ENCODE measurements at places on chromosomes 12 and 14.
A peak's percentile ranks its signal among the peaks of the same experiment; 100 is the strongest.

DNA sequence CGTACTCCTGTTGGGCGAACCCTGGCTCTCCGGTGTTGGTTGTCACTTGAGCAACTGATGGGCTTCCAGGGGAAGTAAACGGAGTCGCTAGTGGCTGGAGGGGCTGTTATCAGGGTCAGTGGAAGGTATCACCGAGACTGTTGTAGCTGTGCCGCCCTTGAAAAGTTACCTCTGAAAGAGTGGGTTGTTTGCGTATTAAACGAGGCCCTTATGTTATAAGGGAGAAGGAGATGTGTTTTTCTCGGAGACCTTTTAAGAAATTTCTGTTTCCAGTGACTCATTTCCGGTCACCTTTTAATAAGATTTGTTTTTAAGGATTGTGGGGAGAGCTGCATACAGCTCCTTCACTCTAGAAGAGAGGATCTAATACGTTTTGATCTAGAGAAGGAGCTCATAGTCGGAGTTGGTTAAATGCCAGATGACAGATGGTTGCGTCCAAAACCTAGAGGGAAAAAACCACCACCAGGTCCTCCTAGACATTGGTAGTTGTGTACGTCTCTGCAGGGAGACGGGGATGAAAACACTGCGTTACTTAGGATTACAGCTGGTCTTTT is 750 bp upstream of the DBX2 start:
- no peak for DNase-seq

GRCh38 chr12:2692080-2692479 is 102.7 kb upstream of the FKBP4 start:
- peak; percentile 56 for DNase-seq

GRCh38 chr12:72098622-72099021 is 160.0 kb downstream of the TPH2 start:
- no peak for DNase-seq

DNA sequence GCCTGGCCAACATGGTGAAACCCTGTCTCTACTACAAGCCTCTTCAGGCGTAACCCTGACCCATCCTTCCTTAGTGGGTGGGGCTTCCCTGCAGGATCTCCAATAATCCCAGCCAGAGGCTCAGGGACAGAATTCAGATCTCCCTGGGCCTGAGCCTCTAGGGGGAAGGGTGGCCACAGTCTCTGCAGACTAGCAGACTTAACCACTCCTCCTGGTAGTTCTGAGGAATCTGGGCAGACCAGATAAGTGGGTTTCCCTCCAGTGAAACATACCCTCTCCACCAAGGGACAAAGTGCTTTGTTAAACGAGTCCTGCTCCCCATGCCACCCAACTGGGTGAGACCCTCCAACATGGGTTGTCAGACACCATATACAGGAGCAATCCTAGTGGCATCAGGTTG is 36.6 kb upstream of the TRIM9 start:
- DNase-seq: no peak

GRCh38 chr12:98644433-98644711 is 216 bp downstream of the IKBIP start:
- no peak for DNase-seq

- no peak for DNase-seq
These were observed 89.2 kb downstream of the FOXN3 start for GRCh38 chr14:89327771-89328212.

GRCh38 chr12:132373901-132374611 is 44.7 kb upstream of the GALNT9 start:
- DNase-seq: peak; percentile 18

DNA sequence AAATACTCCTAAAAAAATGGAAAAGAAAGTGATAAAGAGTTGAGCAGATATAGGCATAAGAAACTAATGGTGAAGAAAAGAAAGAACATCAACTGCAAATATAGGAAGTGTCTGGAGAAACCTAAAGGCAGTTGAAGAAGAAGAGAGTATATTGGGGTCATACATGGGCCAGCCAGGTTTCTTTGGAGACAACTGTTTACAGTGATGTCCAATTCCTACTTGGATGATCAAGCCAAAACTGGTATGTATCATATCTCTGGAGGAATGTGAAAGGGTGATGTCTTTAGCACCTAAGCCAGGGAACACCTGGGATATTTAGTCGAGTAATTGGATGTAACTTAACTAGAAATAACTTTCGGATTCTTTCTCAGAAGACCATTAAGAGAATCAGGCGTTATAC is 129.3 kb upstream of the FLRT2 start:
- DNase-seq: no peak

- peak; percentile 92 for DNase-seq
These were observed 212.1 kb downstream of the GXYLT1 start for GRCh38 chr12:41932470-41932991.

- DNase-seq: no peak
These were observed 32.3 kb downstream of the NINJ2 start for GRCh38 chr12:630656-631632.

- DNase-seq: no peak
These were observed 57.5 kb downstream of the CCNK start for GRCh38 chr14:99538733-99539132.

- no peak for DNase-seq
These were observed 147.3 kb downstream of the CEP83 start for GRCh38 chr12:94312378-94312777.

GRCh38 chr12:114688256-114688845 is 4.4 kb upstream of the TBX3 start:
- no peak for DNase-seq

DNA sequence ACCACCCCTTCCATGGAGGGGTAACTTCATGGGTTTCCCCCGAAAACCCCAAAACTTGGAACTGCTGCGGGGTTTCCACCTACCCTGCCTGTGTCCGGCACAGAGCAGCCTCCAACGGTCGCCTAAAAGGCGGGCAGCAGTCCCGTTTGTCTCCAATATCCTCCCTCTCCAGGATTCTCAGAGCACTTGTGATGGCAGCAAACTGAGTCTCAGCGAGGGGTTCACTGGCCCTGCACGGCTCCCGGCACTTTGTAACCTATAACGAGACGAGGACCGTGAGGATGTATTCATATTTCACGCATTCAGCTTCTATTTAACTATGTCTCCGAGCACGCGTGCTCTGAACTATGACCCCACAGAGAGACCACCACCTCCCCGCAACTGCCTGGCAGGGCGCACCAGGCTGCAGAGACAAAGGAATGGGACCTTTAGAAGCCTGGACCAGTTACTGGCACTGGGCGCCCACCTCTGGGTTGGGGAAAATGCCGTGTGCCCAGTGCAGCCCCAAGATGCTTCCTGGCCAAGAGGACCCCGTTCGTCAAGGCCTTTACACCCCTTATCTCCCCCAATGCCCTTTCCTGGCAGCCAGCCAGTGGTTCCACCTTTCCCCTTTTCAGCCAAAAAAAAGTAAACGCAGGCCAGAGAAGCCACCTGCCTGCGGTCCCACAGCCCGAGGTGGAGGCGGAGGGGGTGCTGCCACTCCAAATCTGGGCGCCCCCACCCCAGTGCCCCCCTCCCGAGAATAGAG is 173.1 kb upstream of the RTL1 start:
- DNase-seq: no peak

GRCh38 chr14:58755031-58755925 is 117.5 kb downstream of the DACT1 start:
- no peak for DNase-seq

GRCh38 chr14:47389535-47389934 is 285.9 kb downstream of the MDGA2 start:
- no peak for DNase-seq

DNA sequence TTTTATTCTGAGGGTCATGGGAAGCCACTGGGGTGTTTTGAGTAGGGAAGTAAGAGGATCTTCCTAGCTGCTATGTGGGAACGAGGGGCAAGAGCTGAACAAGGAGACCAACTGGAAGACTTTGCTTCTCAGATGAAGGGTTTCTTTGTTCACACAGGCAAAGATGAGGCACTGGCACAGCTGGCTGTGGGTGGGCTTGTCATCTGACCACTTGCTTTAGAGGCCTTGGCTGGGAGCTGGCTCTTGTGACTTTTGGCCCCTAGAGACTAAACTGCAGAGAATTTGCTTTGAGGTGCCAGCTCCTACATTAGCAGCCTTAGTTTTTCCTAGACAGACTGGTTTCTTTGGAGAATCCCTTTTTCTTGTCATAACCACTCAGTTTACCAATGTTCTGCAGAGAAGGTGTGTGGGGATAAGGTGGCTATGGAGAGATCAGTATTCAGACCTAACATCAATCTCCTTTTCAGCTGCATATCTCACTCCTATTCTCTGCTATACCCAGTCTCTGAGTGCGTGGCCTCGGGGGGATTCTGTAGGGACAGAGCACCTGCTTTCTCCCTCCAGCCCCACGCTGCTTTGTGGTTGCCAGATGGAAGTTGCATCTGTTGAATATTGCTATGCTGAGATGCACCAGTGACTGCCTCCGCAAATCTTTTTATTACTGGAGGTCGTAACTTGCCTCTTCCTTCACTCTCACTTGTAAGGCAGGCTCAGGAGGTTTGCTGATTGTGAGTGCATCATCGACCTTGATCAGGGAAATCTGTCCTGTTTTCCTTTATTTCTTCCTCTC is 12.7 kb downstream of the PPP2R5C start:
- no peak for DNase-seq

DNA sequence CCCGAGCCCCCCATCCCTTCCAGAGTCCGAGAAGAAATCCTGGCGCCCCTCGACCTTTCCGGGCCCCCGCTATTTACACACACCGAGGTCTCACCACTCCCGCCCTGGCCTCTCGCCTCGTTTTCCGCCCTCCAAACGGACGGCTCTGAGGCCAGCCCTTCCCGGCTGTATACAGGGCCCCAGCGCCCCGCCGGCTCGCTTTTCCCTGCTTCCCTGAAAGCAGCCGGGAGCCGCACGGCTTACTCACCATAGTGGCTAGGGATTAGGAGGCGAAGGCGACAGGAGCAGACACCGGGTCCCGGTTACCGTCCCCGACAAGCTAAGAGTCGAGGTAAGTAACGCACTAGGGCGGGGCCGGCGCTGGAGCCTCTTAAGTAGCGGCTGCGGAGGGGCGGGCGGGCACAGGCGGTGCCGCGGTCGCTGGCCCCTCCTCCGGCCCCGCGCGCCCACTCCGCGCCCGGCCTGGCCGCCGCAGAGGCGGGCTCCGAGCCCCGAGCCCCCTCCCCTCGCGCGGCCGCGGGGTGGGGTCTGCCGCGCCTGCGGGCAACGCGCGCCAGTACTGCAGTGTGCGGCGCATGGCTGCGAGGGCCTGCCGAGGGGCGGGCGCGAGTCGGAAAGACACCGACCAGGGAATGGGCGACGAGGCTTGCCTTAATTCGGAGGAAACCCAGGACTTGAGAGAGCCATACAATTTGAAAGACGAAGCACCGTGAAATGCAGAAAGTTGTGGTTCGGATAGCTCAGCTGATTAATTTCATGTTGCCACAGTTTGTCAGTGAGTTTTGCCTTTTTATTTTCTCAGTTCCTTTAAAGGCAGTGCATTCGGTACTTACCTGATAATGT is at the start of gene TUBA1B:
Gene TUBA1B (minus strand): TSS at position 345 of the 843 bp plus-strand sequence. CDS start 95 bp downstream, at position 250.
- peak; percentile 96 for DNase-seq

GRCh38 chr14:32136027-32136825 is 59.1 kb downstream of the ARHGAP5 start:
- no peak for DNase-seq

DNA sequence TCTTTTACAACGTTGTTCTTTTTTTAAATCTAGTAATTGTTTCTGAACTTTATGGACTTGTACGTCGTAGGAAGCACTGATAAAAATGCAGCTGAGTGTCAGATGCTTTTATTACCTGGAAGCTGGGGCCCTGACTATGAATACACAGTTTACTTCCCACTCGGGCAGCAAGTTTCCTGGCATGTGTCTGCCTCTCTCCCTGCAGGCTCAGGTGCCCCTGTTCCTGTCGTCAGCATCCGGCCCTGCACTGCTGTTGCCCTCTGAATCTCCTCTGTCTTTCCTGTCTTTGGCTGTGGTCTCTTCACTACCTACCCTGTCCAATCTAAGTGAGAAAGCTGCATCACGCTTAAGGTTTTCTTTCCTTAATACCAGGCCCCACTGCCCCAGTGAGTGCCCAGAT is 75.8 kb downstream of the PELI2 start:
- DNase-seq: no peak

GRCh38 chr12:5730962-5731361 is 214.1 kb downstream of the ANO2 start:
- no peak for DNase-seq

DNA sequence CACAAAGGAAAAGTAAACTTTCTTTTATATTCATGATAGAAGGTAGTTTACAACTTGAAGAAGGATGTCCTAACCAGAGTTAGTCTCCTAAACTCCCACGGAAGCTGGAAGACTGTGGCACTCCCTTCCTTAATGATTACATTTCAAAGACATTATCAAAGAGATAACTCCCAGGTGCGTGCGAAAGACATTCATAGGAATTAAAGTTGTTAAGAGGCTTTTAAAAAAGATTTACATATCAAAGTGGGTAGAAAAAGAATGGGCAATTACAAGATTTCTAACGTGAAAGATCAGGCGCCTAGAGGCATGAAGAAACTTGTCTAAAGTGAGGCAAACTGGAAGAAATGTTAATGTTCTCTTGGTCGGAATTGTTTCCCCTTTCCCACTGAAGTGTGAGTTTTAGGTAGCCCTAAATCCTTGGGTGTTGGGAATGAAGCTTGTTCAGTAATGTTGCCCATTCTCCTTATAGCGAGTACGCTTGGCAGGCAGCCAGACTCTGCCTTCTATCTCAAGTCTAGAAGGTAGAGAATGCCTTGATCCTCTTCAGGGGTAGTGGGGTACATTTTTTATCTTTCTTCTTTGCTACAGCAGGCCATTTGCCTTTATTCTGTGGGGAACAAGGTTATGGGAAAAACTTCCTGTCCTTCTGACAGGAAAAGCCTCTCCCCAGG is 642.0 kb downstream of the SLC6A15 start:
- DNase-seq: peak; percentile 4

GRCh38 chr14:21063479-21063878 is 5.9 kb downstream of the RNASE8 start:
- no peak for DNase-seq

DNA sequence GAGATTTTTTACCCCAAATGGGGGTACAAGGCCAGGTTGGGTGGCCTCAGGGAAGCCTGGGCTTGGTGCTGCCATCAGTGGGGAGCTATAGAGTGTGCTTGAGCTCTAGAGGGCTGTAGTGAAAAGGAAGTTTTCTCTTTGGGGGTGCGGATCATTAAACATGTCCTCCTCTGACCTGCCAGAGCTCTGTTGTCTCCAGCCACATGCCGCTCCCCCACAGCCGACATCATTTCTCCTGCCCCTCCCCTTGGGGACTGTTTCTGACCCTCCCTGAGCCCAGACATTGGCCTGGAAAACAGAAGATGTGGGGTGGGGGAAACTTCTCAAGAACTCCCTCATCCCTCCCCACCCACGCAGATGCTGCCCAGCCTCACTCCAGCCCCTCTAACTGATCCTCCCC is 25.3 kb downstream of the DTX1 start:
- no peak for DNase-seq

DNA sequence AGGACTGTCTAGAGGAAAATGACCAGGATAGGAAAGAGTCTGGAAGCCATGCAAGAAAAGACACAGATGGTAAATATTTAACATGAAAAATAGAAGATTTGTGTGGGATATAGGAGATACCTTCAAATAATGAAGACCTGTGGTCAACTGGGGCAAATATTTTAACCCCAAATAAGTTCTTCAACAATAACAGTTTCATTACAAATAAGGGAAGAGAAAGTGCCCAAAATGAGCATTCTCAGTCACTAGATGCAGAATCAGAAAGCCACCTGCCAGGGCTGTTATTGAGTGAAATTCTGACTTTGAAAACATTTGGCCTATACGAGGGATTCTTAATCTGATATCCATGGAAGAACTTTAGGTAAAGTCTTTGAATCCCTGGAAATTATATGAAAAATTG is 231.2 kb upstream of the PLEKHG7 start:
- DNase-seq: no peak

Data from hematopoietic multipotent progenitor cell treated with erythropoietin and hydrocortisone succinate and interleukin-3 and kit ligand, for 4 days (in vitro differentiated cells).